ENCODE measurements at places on chromosomes 2 and 18. TPM values are rescaled to one million over a fixed set of nuclear protein-coding genes. Genes with fewer than 3 reads are reported as not detected.
A peak's percentile ranks its signal among the peaks of the same experiment; 100 is the strongest.

The ALPI gene
- not detected for total RNA-seq

GRCh38 chr2:18788592-18788991 is 199.2 kb upstream of the NT5C1B start:
- DNase-seq: no peak

- DNase-seq: no peak
Measured at GRCh38 chr2:120854014-120854620, 118.4 kb downstream of the GLI2 start.

- DNase-seq: no peak
Measured at GRCh38 chr2:235472443-235472842, 21.4 kb upstream of the AGAP1 start.

The SPR gene
- total RNA-seq: 4.1 TPM

- DNase-seq: peak; percentile 47
Measured at GRCh38 chr2:101500180-101500579, 25.3 kb upstream of the RFX8 start.

DNA sequence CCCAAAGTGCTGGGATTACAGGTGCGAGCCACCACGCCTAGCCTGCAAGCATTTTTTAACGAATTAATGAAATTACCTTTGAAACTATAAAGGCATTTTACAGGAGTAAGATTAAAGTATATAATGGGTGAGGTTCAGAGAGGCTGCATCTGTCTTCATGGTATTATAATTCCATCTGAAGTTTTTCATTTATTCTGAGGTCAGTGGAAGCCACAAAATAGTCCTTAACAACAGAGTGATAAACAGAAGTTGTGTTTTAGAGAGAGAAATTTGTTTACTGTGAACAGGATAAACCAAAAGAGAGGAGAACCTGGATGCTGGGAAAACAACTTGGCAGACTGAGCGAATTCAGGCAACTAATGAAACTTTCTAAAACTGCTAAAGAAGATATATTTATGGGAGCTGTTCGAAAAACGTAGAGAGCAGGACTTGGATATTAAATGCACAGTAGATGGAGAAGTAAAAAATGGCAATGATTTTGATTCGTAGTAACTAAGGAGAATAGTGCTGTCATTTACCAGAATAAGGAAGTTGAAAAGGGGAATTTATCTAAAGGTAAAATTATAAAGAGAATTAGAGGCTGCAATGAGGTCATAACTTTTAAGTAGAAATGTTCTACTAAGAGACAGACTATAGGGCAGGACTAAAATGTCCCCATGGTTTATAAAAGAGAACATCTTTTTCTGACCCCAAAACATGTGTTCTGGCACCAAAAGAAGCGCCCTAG is 37.9 kb upstream of the ITGA4 start:
- no peak for DNase-seq

DNA sequence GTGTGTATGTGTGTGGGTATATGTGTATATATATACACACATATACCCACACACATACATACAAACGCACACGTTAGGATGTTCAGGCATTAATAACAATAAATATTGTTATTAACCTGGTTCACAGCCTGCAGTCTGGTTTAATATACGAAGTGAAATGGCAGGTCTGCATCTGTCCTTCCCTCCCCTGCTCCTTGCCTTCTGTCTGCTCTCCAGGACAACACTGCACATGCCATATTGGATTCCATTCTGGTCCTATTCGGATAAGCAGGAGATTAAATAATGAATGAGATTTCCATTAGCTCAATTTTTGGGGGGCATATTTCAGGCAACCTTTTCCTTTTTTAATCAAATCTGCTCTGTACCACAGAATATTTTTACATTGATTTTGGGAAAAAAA is 158.0 kb downstream of the CELF4 start:
- no peak for DNase-seq

The SCN1A gene
- total RNA-seq: 119 TPM

The TCF7L1 gene
- total RNA-seq: 3.4 TPM

DNA sequence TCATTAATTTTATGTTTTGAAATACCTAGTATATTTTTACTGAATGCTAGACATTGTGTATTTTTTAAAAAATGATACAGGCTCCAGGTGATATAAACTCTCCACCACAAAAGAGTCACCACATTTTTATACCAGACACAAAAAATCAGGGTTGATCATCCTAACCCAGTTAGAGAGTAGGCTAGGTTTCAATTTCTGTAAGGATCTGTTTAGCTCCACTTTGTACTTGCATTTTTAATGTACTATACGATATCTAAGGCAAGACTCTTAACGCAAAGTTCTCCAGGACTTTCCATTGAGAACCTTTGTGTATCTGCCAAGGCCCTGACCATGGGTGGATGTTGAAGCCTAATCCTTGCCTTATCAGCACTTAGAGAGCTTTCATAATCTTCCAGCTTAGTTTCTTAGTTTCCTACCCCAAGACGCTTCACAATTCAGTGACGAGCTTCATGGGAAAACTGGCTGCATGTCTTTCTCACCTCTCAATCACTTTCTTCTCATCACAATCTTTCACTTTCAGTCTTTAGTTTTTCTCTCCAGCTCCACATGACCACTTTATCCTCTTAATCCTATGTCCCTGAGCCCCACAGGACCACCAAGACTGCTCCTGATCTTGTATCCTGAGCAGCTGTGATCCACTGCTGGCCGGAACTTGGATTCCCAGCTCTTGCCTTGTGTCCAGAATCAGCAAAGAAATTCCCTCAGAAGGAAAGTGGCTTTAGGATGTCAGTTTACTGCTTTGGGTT is 635.8 kb downstream of the RNF144A start:
- no peak for DNase-seq

The ITGA6 gene
- total RNA-seq: 113 TPM

DNA sequence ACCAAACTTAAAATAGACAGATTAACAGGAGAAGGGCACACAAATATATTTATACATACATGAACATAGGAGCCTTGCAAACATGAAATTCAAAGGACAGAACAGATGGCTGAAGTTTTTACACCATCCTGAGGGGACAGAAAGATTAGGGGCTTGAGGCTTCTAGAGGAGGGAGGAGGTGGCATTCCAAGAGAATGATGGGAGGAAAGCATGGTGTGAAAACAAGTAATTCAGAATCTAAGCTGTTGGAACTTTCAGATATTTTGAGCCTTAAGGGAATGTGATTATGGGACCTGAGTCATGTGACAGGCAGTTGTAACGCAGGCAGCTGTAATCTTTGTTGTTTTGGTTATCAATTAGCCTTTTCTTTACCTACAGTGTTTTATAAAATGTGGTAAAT is 225.2 kb upstream of the SPOPL start:
- DNase-seq: no peak

DNA sequence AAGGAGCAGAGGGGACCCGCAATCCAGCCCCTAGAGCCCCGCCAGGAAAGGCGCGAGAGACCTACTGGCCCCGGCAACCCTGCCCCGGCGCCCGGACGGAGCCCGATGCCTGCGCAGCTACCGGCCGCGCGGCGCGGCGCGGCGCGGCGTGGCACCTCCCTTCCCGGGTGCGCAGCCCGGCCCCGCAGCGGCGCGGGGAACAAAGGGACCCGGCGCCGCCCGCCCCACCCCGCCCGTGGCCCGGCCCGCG is 307 bp downstream of the CDH2 start:
- DNase-seq: no peak

- DNase-seq: no peak
Measured at GRCh38 chr2:20496076-20496872, 49.4 kb downstream of the RHOB start.

DNA sequence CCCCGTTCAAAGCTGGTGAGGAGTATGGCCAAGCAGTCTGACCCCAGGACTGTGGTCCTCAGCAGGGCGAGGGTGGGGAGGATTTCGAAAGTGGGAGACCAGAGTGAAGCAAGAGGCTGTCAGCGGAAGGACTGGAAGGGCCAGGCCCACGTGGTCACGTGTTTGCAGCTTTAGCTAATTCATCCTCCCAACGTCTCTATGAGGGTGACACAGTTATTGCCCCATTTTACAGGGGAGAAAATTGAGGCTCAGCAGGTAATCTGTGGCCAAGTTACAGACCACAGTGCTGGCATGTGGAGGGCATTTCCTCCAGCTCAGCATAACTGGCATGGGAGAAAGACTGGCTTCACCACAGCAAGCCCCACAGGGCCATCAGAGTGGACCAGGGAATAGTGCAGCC is 45.4 kb upstream of the LTBP1 start:
- no peak for DNase-seq

The SLC38A11 gene
- 28.9 TPM for total RNA-seq

DNA sequence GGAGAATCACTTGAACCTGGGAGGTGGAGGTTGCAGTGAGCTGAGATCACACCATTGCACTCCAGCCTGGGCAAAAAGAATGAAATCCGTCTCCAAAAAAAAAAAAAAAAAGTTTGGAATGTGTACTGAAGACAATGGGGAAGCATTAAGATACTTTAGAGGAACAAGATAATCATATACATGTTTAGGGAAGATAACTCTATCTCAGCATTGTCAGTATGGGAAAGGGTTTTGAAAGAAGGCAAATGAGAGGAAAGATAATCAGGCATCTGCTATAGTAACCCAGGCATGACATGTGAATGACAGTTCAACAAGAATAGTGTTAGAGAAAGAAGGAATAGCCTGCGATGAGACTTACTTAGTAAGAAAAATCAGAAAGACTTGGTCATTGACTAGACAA is 112.0 kb downstream of the ATAD2B start:
- DNase-seq: no peak

GRCh38 chr18:666177-666576 is 8.7 kb downstream of the TYMS start:
- no peak for DNase-seq

GRCh38 chr2:140086964-140087363 is 1306.8 kb upstream of the NXPH2 start:
- no peak for DNase-seq

DNA sequence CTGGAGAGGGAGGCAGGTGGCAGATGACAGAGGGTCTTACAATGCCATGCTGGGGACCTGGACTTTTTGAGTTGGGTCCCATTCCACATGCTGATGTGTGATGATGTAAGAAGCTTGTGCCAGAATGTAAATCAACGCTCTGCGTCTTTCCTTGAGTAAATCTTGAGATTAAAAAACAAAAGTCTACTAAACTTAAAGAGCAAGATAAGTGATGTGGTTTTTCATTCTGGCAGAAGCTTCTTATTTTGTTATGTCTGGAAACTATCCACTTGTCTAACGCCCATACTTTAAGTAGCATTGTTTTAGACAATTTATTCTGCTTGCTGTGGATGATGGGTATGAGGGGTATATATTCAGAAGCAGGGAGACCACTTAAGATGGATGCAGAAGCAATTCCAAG is 94.5 kb downstream of the KCNS3 start:
- no peak for DNase-seq

DNA sequence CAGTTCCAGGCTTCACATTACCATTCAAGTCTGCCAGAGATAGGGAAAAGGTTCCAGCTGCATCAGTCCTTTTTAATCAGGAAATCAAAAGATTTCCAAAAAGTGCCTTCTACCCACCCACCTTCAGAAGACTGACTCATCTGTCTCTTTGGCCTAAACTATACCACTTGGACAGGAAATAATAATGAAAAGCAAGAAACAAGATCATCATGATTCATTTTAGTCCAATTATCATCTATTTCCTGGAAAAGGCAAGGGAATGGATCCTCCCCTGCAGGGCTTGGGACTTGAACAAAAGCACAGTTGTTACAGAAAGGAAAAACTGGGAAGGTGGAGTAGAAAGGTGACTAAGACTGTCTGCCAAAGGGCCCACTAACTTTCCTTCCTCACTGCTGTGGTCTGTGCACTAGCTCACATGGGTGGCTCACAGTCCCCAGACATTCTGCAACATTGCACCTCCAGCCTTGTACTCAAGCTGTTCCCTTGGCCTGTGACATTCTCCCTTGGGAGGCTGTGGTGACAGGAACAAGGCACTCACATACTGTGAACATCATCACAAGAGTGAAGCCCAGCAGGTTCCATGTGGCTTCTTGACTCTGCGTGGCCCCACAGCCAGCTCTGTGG is 75.3 kb downstream of the VSNL1 start:
- DNase-seq: no peak

DNA sequence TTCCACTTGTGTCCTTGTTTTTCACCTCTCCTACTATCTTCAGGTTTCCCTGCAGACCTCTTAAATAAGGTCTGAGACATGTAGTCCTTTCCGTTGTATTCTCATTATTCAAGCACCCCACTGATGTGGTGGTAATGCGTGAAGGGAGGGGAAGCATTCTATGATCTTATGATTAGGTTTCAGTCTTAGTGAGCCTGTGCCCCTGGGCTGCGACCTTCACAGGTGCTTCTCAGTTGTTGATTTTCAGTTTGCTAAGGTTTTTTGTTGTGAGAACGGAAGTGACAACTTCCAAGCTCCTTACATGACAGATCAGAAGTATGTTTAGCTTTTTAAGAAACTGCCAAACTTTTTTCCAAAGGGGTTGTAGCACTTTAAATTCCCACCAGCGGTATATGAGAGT is 41.3 kb downstream of the VPS54 start:
- no peak for DNase-seq

The ANTXR1 gene
- 45.7 TPM for total RNA-seq

GRCh38 chr2:241967467-241968144 is 98.1 kb downstream of the RTP5 start:
- DNase-seq: no peak

DNA sequence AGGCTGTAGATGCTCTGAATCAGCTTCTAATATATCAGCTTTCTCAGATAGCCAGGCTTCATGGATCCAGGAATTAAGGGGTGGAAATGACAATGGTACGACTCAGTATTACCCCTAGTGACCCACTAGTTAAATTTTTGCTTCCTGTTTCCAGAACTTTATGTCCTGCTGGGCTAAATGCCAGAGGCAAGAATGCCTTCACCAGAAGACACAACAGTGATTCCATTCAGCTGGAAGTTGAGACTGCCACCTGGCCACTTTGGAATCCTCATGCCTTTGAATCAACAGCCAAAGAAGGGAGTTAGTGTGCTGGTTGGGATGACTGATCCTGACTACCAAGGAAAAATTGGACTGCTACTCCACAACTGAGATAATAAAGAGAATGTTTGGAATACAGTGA is 239.1 kb downstream of the ASXL3 start:
- no peak for DNase-seq

The MAL gene
- total RNA-seq: 19.5 TPM

- peak; percentile 77 for DNase-seq
Measured at GRCh38 chr18:34707670-34708069, 2.4 kb upstream of the DTNA start.

GRCh38 chr18:2627821-2628276 is 27.7 kb upstream of the SMCHD1 start:
- DNase-seq: no peak

DNA sequence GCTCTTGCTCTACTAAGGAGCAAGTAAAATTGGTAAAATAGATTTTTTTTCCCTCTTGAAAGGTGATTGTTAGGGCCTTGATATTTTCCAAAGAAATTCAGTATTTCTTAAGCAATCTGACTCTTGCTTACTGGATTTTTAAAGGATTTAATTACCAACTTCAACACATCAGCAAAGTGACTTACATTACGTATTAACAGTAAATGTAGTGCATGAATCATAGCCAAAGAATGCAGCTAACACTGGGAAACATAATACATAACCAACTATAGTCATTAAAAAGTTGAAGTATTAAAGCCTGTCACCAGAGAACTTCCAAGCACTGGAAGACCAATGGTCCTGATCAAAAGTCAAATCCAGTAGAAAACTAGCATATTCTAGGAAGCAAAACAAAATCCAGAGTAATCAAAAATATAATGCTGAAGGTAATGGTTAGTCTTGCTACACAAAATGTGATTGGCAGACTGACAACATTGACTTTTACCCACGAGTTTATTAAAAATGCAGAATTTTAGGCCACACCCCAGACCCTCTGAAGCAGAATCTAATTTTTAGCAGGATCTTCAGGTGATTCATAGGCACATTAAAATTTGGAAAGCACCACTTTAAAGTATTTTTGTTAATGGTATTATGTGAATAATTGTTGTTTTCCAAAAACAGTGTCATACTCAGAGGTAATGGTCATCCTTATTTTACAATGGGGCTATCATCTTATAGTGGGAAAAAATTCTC is 31.8 kb upstream of the CAVIN2 start:
- DNase-seq: no peak
